ENCODE measurements at places on chromosomes 4 and X.

- no peak for DNase-seq
- H3K4me3 ChIP-seq: no peak overlapping the region
- H3K4me1 ChIP-seq: no peaks in the 10 kb centered on the region
- no peaks in the 10 kb centered on the region for H3K27me3 ChIP-seq
- H3K36me3 ChIP-seq: no peaks in the 10 kb centered on the region
- H3K27ac ChIP-seq: no peak overlapping the region
These were observed 459.8 kb upstream of the EPHA5 start for GRCh38 chr4:66130042-66130441.

- no peak for DNase-seq
- H3K4me1 ChIP-seq: no peaks in the 10 kb centered on the region
- no peak overlapping the region for H3K27ac ChIP-seq
- H3K36me3 ChIP-seq: no peaks in the 10 kb centered on the region
- no peak overlapping the region for H3K4me3 ChIP-seq
These were observed 421.3 kb downstream of the BCOR start for GRCh38 chrX:39676434-39676833.

DNA sequence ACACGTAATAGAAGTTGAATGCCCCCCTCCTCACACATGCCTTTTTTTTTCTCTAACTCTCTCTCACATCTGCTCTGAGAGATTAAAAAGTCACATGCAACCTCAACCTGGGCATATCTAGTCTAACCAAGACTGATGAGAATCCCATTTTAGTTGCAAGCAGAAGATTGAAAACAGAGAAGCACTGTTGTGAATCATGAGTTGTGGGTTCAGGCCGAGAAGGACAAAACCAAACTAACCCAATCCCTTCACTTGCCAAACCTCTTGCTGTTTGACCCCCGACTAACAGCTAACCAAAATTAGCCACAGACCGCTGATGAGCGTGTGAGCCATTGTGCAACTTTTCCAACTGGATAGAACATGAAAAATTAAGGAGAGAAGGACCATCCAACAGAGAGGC lies 31.8 kb downstream of the CXCL1 start:
- H3K27me3 ChIP-seq: no peaks in the 10 kb centered on the region
- H3K27ac ChIP-seq: no peak overlapping the region
- no peak overlapping the region for H3K4me3 ChIP-seq
- DNase-seq: no peak
- H3K36me3 ChIP-seq: no peaks in the 10 kb centered on the region
- no peaks in the 10 kb centered on the region for H3K4me1 ChIP-seq

DNA sequence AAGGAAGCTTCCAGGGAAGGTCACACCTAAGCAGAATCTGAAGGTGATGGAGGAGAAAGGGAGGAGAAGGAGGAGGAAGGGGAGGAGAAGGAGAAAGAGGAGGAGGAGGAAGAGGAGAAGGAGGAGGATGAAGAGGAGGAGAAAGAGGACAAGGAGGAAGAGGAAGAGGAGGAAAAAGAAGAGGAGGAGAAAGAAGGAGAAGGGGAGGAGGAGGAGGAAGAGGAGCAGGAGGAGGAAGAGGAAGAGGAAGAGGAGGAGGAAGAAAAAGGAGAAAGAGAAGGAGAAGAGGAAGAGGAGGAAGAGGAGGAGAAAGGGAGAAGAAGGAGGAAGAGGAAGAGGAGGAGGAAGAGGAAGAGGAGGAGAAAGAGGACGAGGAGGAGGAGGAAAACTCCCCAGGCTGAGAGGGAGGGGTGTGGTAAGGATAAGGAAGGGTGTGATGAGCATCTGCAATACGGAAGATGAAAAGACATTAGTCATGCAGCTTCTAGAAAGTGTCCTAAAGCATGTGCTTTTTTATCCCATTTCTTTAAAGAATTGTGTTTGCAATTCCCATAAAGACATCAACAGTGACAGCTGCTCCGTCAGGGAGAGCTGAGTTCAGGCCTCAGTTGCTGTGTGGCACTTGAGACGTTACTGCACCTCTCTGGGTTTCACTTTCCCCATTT lies 41.1 kb downstream of the CRMP1 start:
- peaks cover 15% of the 10 kb centered on the region for H3K27me3 ChIP-seq
- no peaks in the 10 kb centered on the region for H3K36me3 ChIP-seq
- no peaks in the 10 kb centered on the region for H3K4me1 ChIP-seq
- no peak for DNase-seq

DNA sequence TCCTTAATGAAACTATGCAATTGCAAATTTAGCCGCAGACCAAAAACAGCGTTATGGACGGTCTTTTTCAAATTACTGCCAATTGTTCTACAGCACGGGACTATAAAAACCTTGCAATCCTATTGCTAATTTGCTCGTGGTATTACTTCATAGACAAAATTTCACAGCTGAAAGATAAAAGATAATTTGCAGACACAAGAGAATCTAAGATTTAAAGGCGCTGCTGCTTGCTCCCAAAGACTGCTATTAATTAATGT lies 1.4 kb upstream of the CAMK2D start:
- H3K27me3 ChIP-seq: no peaks in the 10 kb centered on the region
- H3K4me3 ChIP-seq: peak overlapping the region; percentile 97
- no peak for DNase-seq
- H3K4me1 ChIP-seq: peaks cover 44% of the 10 kb centered on the region
- peak overlapping the region; percentile 96 for H3K27ac ChIP-seq

DNA sequence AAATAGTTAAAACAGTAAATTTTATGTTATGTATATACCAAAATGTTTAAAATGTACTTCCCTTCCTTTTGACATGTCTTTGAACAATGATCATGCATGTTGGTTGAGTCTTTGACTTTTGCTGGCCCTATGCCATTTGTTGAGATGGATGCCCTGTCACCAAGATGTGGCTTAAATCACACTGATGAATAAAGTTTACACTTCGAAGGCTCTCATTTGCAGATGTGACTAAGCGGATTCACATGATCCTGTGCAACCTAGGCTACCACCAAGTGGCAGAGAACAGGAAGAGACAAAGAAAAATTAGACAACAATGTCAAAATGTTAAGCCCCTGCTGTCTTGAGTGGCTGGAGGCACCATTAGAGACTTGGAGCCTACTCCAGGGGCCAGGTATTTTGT lies 139.9 kb downstream of the RAB28 start:
- H3K27me3 ChIP-seq: no peaks in the 10 kb centered on the region
- H3K4me3 ChIP-seq: no peak overlapping the region
- no peaks in the 10 kb centered on the region for H3K4me1 ChIP-seq
- no peak for DNase-seq
- H3K27ac ChIP-seq: no peak overlapping the region

GRCh38 chr4:154998284-154998683 lies 210.2 kb upstream of the NPY2R start:
- H3K4me1 ChIP-seq: no peaks in the 10 kb centered on the region
- no peak overlapping the region for H3K4me3 ChIP-seq
- DNase-seq: no peak

DNA sequence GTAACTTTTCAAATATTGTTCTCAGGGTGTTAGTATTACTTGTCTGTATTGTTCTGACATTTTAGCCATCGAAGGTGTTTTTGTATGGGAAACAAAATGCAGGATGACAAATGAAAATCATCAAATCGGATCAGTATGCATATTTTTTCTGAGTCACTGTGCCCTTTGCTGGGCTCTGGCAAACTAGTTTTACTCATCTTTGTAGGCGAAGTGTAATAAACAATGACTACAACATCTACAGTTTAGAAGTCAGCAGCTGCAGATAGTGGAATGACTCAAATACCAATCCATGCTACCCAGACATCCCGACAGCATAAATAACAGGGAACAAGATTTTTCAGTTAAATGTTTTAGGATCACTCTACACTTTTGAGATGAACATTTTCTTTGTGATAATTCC lies 557.3 kb upstream of the TENM3 start:
- no peaks in the 10 kb centered on the region for H3K27me3 ChIP-seq
- no peak overlapping the region for H3K4me3 ChIP-seq
- DNase-seq: no peak
- H3K4me1 ChIP-seq: no peaks in the 10 kb centered on the region

DNA sequence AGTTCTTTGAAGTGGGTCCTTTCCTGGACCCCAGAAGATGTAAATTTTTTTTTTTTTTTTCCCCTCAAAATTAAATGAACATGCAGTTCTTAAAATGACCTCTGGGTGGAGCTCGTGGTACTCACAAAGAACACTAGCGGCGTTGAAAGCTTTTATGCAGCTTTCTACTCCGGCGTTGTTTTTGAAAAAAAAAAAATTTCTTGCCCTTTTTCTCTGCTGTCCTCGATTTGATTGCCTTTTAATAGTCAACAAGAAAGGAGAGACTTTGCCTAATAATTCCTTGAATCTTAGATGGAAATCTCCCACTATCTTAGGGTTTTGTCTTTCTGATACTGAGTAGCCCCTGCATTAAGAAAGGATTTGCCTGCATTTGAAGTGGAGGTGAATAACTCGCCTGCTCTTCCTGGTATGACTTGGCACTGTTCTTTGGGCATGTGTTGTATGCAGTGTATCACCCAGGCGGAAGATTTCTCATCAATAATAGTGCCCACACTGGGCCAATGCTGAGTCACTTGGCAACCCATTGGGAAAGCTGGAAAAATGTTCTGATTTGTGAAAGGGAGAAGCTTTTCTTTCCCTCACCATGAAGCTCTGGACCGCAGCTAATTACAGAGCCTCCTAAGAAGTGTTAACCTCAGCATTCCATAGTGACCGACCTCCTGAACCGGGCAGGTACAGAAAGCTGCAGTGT lies 104.0 kb downstream of the PHEX start:
- H3K4me1 ChIP-seq: peaks cover 15% of the 10 kb centered on the region
- peak; percentile 12 for DNase-seq
- no peaks in the 10 kb centered on the region for H3K36me3 ChIP-seq
- H3K27me3 ChIP-seq: no peaks in the 10 kb centered on the region

GRCh38 chr4:26074712-26075430 lies 160.9 kb downstream of the SMIM20 start:
- peaks cover 64% of the 10 kb centered on the region for H3K4me1 ChIP-seq
- peak overlapping the region; percentile 26 for H3K4me3 ChIP-seq
- peaks cover 3% of the 10 kb centered on the region for H3K27me3 ChIP-seq
- peak; percentile 88 for DNase-seq

GRCh38 chr4:80311130-80311529 lies 24.4 kb upstream of the CFAP299 start:
- H3K36me3 ChIP-seq: no peaks in the 10 kb centered on the region
- DNase-seq: no peak
- H3K27ac ChIP-seq: no peak overlapping the region
- no peak overlapping the region for H3K4me3 ChIP-seq
- H3K4me1 ChIP-seq: no peaks in the 10 kb centered on the region

DNA sequence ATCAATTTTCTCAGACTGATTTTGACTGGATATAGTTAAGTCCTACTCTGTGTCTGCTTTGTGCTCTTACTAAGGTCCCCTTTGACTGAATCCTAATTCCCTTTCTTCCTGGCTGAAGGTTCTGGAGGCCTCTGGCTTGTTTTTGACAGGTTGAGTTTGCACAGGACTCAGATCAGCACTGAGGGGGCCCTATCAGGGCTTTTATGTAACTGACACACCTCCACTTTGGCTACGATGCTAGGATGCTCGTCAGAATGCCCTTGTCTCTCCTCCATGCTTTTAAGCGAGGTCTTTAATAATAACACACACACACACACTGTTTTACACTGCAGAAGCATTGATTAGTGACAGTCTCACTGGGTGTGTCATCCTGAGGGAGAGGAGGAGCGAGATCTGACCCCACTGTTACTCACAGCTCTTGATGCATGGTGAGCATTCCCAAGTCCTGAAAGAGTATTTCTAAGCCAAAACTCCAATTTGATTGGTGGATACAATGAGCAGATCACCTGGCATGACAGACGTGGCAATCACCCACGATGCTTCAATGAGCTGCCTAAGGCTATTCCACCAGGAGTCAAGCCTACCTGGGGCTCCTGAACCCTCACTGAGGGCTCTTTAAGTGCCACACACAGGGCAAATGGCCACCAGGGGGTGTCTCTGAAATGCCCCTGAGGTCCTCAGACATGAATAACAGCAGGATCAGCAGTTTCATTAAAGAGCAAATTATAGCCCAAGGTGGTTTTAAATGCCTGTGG lies 130.4 kb upstream of the CPEB2 start:
- H3K4me3 ChIP-seq: no peak overlapping the region
- H3K27ac ChIP-seq: no peak overlapping the region
- H3K27me3 ChIP-seq: peaks cover 8% of the 10 kb centered on the region
- H3K36me3 ChIP-seq: no peaks in the 10 kb centered on the region
- peaks cover 4% of the 10 kb centered on the region for H3K4me1 ChIP-seq
- peak; percentile 52 for DNase-seq

- no peaks in the 10 kb centered on the region for H3K27me3 ChIP-seq
- peaks cover 21% of the 10 kb centered on the region for H3K4me1 ChIP-seq
- H3K4me3 ChIP-seq: no peak overlapping the region
These were observed 317.5 kb upstream of the RASGEF1B start for GRCh38 chr4:81789158-81789557.

GRCh38 chr4:184344435-184344834 lies 126.8 kb upstream of the ENPP6 start:
- peak overlapping the region; percentile 76 for H3K4me3 ChIP-seq
- peaks cover 26% of the 10 kb centered on the region for H3K4me1 ChIP-seq
- H3K36me3 ChIP-seq: no peaks in the 10 kb centered on the region
- no peak for DNase-seq

- no peaks in the 10 kb centered on the region for H3K36me3 ChIP-seq
- H3K4me1 ChIP-seq: no peaks in the 10 kb centered on the region
- DNase-seq: no peak
- H3K27me3 ChIP-seq: peaks cover 3% of the 10 kb centered on the region
These were observed 212.8 kb upstream of the PDE5A start for GRCh38 chr4:119841361-119841760.

GRCh38 chrX:69285401-69285877 lies 120.2 kb upstream of the PJA1 start:
- peak overlapping the region; percentile 10 for H3K4me3 ChIP-seq
- no peak overlapping the region for H3K27ac ChIP-seq
- no peak for DNase-seq
- peaks cover under 1% of the 10 kb centered on the region for H3K27me3 ChIP-seq
- H3K36me3 ChIP-seq: no peaks in the 10 kb centered on the region

DNA sequence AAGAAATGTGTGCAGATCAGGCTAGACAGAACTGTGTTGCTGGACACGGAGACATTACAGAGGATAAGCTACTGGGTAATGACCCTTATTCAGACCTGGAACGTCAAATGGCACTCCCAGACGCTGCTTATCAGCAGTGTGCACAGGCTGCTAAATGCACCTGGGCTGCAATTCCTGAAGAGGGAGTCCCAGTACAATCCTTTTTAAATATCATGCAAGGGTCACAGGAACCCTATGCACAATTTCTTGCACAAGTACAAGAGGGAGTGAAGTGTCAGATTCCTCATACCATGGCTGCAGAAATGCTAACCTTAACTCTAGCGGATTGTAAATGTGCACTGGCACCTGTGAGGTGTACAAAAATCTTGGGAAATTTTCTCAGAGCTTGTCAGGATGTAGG lies 16.9 kb downstream of the SPIN2B start:
- H3K27me3 ChIP-seq: no peaks in the 10 kb centered on the region

DNA sequence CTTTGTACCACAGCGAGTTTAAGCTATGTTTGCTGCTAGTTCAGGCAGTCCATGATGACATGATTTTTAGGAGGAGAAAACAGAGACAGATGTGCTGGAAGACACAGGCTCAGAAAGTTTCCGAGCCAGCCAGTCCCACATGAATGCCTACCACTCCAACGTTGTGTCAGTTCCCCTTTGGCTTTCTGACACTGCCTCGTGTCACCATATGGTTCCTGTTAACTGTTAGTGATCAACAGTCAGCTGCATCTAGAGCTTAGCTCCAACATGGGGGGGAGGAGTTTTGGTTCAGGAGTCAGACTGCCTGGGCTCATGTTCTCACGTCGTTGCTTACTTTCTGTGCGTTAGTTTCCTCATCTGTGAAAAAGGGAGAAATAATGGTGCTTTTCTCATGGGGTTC lies 343.7 kb downstream of the MID1IP1 start:
- H3K4me1 ChIP-seq: no peaks in the 10 kb centered on the region
- H3K4me3 ChIP-seq: no peak overlapping the region
- H3K36me3 ChIP-seq: no peaks in the 10 kb centered on the region
- no peak overlapping the region for H3K27ac ChIP-seq
- H3K27me3 ChIP-seq: no peaks in the 10 kb centered on the region
- DNase-seq: no peak

All from activated CD4-positive, alpha-beta T cell treated with anti-CD3 and anti-CD28 coated beads for 36 hours (primary cell).